Right atrium auricular region (tissue), 2 donors: ENCODE measurements at places on chromosomes 12 and 14. TPM values are rescaled to one million over a fixed set of nuclear protein-coding genes. Genes with fewer than 3 reads are reported as not detected.

SLCO1A2 gene
- total RNA-seq = not detected

DNA sequence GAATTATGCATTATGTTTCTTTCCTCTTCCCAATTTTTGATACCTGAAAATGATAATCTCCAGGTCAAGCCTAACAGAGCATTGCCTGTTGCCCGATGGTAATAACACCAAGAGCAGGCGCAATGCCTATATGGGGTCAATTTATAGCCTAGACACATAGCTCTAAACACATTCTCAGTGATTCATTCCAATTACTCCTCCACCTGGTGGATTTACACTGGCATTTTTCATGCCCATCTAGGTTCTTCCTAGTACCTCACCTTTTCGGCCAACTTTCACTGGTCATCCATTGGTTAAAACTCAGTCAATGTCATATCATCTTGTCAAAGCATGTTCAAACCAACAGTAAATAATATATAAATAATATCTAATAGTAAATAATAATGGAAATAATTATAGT lies 53.1 kb downstream of the EIF2S3B start:
- DNase-seq = no peak
- H3K36me3 ChIP-seq = no peaks in the 10 kb centered on the region
- no peak overlapping the region for H3K27ac ChIP-seq
- no peak overlapping the region for H3K4me3 ChIP-seq
- H3K4me1 ChIP-seq = no peaks in the 10 kb centered on the region
- no peaks in the 10 kb centered on the region for H3K27me3 ChIP-seq

GRCh38 chr12:80708259-80708974 lies 983 bp downstream of the MYF6 start:
- no peaks in the 10 kb centered on the region for H3K27me3 ChIP-seq
- H3K36me3 ChIP-seq = no peaks in the 10 kb centered on the region
- no peak overlapping the region for H3K4me3 ChIP-seq
- H3K27ac ChIP-seq = no peak overlapping the region
- DNase-seq = no peak
- H3K4me1 ChIP-seq = no peaks in the 10 kb centered on the region

CLEC4D gene
- total RNA-seq = 0.63 TPM

DNA sequence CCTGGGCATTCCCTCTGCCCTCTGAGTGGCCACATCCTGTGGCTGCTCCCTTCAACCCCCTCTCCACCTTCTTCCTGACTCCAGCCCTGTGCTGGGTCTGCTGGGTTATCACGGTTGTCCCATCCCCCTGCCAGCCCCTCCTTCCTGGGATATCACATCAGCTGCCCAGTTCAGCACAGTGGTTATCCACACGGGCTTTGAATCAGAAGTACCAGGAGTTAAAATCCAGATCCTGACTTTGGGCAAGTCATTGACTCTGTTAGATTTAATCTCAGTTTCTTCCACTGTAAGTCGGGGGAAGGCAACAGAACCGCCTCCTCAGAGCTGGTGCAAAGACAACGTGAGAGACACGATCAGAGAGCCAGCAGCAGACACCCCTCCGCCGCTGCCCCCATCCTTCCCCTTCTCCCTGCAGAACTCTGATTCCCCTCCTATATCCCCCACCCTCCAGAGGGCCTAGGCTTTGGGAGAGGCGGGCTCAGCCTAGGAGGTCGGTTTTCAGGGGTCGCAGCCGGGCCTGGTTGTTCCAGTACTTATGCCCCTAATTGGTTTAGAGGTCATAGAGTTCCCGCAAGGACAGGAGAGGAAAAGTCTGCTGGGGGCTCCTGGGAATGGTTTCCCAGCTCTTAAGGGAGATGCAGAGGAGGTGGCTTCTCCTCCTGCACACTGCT lies 42.5 kb downstream of the PRIMA1 start:
- H3K36me3 ChIP-seq = no peaks in the 10 kb centered on the region
- H3K27me3 ChIP-seq = no peaks in the 10 kb centered on the region
- no peak overlapping the region for H3K27ac ChIP-seq

GRCh38 chr14:24837280-24838046 lies 203.5 kb upstream of the GZMB start:
- no peaks in the 10 kb centered on the region for H3K27me3 ChIP-seq
- peaks cover 31% of the 10 kb centered on the region for H3K4me1 ChIP-seq
- no peak overlapping the region for H3K27ac ChIP-seq
- DNase-seq = no peak

DNA sequence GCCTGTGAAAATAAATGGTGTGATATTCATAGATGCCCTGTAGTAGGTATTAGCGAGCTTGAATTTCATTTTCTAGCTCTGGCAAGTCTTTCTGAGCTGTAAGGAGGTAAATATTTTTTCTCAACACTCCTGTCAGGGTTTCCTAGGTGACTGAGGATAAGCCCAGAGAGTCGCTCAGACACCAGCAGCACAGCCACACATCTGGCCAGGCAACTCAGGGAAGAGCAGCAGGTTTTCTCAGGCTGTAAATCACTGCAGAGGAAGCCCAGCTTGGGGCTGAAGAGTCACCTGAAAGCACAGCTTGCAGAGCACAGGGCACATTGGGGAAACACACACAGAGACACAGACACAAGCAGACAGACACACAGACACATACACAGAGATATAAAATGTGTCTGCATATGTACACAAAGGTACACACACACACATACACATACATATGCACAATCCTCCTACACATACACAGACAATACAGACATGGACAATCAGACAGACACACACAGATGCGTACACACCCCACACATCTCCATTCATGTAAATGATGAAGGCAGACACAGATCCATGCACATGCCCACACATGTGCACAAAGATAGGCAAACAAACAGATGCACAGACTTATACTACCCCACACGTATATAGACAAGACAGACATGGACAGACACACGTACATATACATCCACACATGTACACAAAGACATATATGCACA lies 232.0 kb upstream of the TMTC1 start:
- H3K27ac ChIP-seq = no peak overlapping the region
- H3K4me3 ChIP-seq = no peak overlapping the region
- no peak for DNase-seq
- no peaks in the 10 kb centered on the region for H3K27me3 ChIP-seq

- DNase-seq = no peak
- H3K27me3 ChIP-seq = no peaks in the 10 kb centered on the region
- H3K27ac ChIP-seq = no peak overlapping the region
- no peaks in the 10 kb centered on the region for H3K36me3 ChIP-seq
- no peak overlapping the region for H3K4me3 ChIP-seq
These were observed 268.3 kb downstream of the RPAP3 start for GRCh38 chr12:47437570-47437969.

DNA sequence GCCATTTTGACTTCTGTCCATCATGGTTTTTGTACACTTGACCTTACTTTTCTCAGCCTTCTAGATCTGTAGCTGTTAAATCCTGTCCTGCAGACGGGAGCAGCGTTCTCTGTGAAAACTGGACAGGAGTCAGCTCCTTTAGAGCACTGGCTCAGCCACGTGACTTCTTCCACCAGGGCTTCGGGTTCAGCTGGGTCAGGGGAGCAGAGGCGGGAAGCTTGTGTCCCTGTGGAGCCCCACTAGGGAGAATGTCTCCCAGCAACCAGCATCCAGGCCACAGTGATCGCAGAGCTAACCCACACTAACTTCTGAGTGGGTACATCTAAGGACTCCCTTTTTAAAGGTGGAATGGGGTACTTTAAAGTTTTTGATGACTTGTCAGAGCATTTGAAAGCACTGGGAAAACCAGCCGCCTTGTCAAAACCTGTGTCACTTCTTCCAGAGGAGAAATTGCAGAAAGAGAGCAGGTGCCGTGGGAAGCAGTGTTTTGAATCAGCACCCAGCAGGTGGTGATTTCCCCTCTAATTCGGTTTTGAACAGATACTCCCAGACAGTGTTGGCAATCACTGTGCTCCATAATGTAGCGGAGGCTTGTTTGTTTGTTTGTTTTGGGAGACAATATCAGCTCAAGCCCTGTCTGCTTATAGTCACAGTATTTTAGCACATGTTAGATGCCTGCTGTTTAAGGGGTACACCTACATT lies 17.9 kb downstream of the DERA start:
- no peak overlapping the region for H3K27ac ChIP-seq
- H3K27me3 ChIP-seq = no peaks in the 10 kb centered on the region
- H3K36me3 ChIP-seq = no peaks in the 10 kb centered on the region

SIX6 gene
- not detected for total RNA-seq

GRCh38 chr12:34253674-34254073 lies 231.4 kb downstream of the ALG10 start:
- no peak overlapping the region for H3K27ac ChIP-seq
- no peak overlapping the region for H3K4me3 ChIP-seq
- H3K36me3 ChIP-seq = no peaks in the 10 kb centered on the region
- H3K4me1 ChIP-seq = no peaks in the 10 kb centered on the region
- DNase-seq = no peak

SDSL gene
- 2.8 TPM for total RNA-seq

- H3K27ac ChIP-seq = no peak overlapping the region
- H3K27me3 ChIP-seq = no peaks in the 10 kb centered on the region
- no peaks in the 10 kb centered on the region for H3K4me1 ChIP-seq
- no peak overlapping the region for H3K4me3 ChIP-seq
- no peaks in the 10 kb centered on the region for H3K36me3 ChIP-seq
- DNase-seq = no peak
These were observed 3.5 kb downstream of the GLT1D1 start for GRCh38 chr12:128856791-128857078.

PRPF40B gene
- 16.0 TPM for total RNA-seq

- DNase-seq = no peak
- no peaks in the 10 kb centered on the region for H3K27me3 ChIP-seq
- H3K36me3 ChIP-seq = peaks cover 98% of the 10 kb centered on the region
- no peaks in the 10 kb centered on the region for H3K4me1 ChIP-seq
- peak overlapping the region; percentile 91 for H3K27ac ChIP-seq
These were observed 5.6 kb downstream of the MYH6 start for GRCh38 chr14:23402296-23403138.

DNA sequence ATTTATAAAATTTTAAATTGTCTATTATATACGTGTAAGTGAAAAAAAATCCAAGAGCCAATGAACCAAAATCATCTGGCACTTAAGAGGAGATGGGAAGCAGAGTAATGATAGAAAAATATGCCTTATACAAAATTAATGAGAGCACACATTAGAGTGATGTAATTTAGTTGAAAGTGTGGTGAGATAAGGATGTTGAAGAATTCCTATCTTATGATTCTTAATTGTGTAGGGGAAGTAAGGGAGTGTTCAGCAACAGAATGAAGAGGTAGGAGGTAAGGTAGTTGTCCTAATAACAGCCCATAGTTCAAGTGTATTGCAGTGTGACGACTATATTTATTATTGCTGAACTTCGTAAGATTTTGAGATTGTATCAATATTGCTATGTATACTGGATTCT lies 843.4 kb upstream of the FLRT2 start:
- no peak for DNase-seq
- H3K36me3 ChIP-seq = no peaks in the 10 kb centered on the region
- no peak overlapping the region for H3K27ac ChIP-seq

DNA sequence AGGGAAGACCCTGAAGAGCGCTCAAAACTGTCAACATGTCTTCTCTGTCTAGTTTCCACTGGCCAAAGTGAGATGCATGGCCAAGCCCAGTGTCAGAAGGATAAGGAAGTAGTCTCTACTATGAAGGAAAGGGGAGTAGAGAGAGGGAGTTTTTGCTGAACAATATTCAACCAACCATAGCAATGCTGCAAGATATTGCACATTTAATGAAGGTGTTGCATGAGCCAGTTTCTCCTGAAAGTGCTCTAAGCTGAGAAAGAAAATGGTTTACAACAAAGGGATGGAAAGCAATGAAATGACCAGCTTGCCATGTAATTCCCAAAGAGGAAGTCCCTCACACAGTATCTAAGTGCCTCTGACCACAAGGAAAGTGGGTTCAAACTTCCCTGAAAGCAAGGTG lies 40.0 kb upstream of the NID2 start:
- no peaks in the 10 kb centered on the region for H3K27me3 ChIP-seq
- no peak overlapping the region for H3K27ac ChIP-seq
- no peaks in the 10 kb centered on the region for H3K4me1 ChIP-seq
- no peak for DNase-seq
- no peaks in the 10 kb centered on the region for H3K36me3 ChIP-seq

TAMALIN gene
- 23.2 TPM for total RNA-seq

- no peak for DNase-seq
- no peaks in the 10 kb centered on the region for H3K27me3 ChIP-seq
- no peak overlapping the region for H3K4me3 ChIP-seq
These were observed 49.4 kb upstream of the ZFP36L1 start for GRCh38 chr14:68842298-68842697.

C12orf50 gene
- total RNA-seq = not detected

LRRC10 gene
- total RNA-seq = 32.4 TPM

DNA sequence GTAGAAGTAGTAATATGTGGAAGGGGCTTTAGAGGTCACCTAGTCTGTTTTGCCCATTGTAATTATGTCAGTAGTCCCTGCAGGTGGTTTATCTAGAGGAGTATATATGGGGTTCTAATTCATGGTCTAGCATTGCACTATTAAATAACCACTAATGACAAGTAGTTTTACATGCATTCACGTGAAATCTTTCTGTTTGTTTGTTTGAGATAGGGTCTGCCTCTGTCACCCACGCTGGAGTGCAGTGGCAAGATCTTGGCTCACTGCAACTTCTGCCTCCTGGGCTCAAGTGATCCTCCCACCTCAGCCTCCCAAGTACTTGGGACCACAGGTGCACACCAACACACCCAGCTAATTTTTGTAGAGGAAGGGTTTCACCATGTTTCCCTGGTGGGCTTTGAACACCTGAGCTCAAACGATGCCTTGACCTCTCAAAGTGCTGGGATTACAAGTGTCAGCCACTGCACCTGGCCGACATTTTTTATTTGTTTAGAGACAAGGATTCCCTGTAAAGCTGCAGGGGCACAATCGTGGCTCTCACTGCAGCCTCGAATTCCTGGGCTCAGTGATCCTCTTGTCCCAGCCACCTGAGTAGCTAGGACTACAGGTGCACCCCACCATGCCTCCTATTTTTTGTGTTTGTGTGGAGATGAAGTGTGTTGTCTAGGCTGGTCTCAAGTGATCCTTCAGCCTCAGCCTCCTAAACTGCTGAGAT lies 12.0 kb upstream of the PSEN1 start:
- no peak overlapping the region for H3K4me3 ChIP-seq
- no peaks in the 10 kb centered on the region for H3K4me1 ChIP-seq
- no peak overlapping the region for H3K27ac ChIP-seq
- no peak for DNase-seq
- H3K27me3 ChIP-seq = no peaks in the 10 kb centered on the region

- peaks cover 15% of the 10 kb centered on the region for H3K4me1 ChIP-seq
- no peaks in the 10 kb centered on the region for H3K36me3 ChIP-seq
- no peak overlapping the region for H3K27ac ChIP-seq
- H3K27me3 ChIP-seq = no peaks in the 10 kb centered on the region
- DNase-seq = no peak
These were observed 253.4 kb upstream of the DDHD1 start for GRCh38 chr14:53406519-53406918.

GRCh38 chr12:57795354-57795753 lies 12.8 kb downstream of the TSFM start:
- no peaks in the 10 kb centered on the region for H3K27me3 ChIP-seq
- H3K27ac ChIP-seq = no peak overlapping the region
- H3K4me1 ChIP-seq = no peaks in the 10 kb centered on the region

SCN8A gene
- total RNA-seq = 0.24 TPM

DTX3 gene
- total RNA-seq = 32.5 TPM

GRCh38 chr14:42023452-42023851 lies 416.8 kb downstream of the LRFN5 start:
- no peaks in the 10 kb centered on the region for H3K36me3 ChIP-seq
- DNase-seq = no peak
- H3K27me3 ChIP-seq = no peaks in the 10 kb centered on the region
